ENCODE measurements at places on chromosomes 12 and 14.
A peak's percentile ranks its signal among the peaks of the same experiment; 100 is the strongest.

GRCh38 chr12:105799103-105799502 lies 339.7 kb downstream of the NUAK1 start:
- no peak for DNase-seq

DNA sequence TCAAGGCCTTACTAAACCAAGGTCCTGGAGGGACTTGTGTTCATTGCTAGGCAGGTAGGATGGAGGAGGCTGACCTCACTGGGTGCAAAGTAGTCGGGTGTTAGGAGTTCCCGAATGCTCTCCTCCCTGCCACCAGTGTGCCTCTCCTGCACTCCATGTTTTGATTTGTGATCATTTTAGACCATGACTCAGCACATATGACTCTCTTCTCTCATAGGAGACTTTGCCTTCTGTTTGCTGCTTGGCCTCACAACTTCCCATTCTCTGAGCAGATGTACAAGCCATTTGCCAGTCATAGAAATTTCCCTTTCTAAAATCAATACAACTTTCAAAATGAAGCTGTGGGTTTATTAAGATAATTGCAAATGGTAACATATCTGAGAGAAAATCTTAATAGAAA lies 46.6 kb upstream of the LRIG3 start:
- no peak for DNase-seq

- no peak for DNase-seq
Measured at GRCh38 chr12:82886671-82887340, 200.1 kb downstream of the TMTC2 start.

GRCh38 chr12:6961278-6961694 lies 9.2 kb downstream of the PHB2 start:
- peak; percentile 93 for DNase-seq

Measured in CD4-positive, alpha-beta T cell treated with Interleukin-1 beta for 1 hour (primary cell).